Activated naive CD8-positive, alpha-beta T cell treated with anti-CD3 and anti-CD28 coated beads, Interleukin-2, amount 50 U/mL, for 16 hours (primary cell): ENCODE measurements at places on chromosomes 12 and 14.

DNA sequence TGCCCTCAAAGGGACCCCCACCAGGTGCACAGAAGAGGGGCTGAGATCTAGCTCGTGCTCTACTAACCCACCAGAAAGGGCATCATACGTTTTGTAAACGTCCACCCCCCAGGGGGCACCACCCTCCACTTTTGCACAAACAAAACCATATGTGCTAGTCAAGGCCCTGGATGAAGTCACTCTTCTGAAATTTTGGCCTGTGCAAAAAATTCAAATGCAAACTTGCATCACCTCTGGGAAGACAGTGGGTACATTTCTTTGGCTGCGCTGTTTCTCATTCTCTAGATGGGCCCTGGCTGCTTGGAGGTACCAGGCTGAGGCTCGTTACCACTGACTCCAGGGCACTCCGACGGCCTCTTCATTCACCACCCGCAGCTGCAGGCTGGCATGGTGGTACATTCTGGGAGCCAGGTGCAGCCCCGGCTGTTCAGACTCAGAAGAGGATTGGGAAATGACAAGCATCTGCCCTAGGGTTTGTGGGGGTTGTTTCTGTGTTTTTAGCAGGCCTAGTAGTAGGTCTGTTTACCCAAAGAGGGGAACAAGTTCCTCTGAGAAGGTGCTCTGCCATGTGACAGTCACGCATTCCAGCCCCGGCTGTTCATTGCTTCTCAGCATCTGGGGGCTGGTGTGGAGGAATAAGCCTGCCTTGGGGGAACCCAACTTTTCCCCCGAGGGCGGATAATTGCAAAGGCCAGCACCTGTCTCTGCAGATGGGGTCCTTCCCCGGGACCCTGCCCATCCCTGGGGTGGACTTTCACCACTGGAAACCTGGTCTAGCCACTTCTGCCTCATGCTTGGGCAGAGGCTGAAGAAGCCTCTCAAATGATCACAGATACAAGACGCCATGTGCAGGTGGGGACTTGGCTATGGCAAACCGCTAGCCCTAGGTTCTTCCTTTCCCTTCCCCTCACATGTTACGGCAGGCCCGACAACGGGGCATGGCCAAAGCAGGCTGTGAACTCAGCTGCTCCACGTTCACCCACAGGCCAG, 147.6 kb downstream of the DPF3 start:
- no peak for DNase-seq

DNA sequence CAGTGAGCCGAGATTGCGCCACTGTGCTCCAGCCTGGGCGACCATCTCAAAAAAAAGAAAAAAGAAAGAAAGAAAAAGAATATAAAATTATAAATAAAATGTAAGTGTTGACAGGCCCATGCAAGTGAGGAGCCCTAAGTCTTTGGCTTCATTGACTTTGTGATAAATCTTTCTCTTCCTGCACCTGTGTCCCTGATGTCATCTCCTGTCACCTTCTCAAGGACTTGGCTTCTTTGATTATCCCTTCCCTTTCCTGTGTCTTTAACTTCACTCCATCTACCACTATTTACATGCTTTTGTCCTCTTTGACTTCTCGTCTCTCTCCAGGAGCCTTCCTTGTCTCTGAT, 33.6 kb upstream of the WNK1 start:
- no peak for DNase-seq

- DNase-seq: no peak
Observed at GRCh38 chr12:108711489-108712164, 19.7 kb downstream of the CORO1C start.

DNA sequence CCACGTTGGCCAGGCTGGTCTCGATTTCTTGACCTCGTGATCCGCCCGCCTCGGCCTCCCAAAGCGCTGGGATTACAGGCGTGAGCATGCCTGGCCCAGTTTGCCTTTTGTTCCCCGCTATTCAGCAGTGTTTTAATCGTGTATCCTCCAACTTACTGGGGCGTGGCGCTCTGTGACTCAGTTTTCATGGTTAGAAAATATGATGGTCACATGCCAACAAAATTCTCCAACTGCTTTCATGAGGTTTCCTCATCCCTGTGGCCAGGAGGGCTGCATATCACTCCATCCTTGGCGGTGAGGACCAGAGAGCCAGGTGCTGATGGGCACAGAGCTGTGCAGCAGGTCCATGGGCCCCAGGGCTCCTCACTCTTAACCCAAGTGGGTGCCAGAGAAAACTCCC, 33.0 kb upstream of the PRMT8 start:
- DNase-seq: no peak

- DNase-seq: no peak
Observed at GRCh38 chr14:105357626-105358025, 40.7 kb upstream of the TEX22 start.
